MCF 10A (cell line): ENCODE measurements at places on chromosomes 1 and 21. TPM values are rescaled to one million over a fixed set of nuclear protein-coding genes. Genes with fewer than 3 reads are reported as not detected.
A peak's percentile ranks its signal among the peaks of the same experiment; 100 is the strongest.

DNA sequence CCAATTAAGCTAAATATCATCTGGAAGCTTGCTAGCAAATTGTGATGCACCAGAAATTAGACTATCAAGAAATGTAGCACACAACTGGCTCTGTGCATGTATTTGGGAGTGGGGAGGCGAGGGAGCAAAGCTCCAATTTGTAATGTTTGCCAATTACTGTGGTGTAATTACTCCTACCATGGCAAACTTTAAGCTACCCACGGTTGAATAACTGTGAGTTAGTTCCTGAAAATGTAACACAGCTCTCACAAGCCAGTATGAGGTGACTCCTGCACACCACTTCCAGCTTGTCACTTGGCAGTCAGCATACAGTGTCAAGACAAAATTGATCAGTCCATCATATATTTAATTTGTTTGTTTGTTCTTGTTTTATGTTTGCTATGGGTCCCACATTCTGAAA is 141.2 kb downstream of the TM2D1 start:
- peak overlapping the region; percentile 21 for H3K27ac ChIP-seq
- H3K36me3 ChIP-seq: no peaks in the 10 kb centered on the region
- peaks cover 20% of the 10 kb centered on the region for H3K4me1 ChIP-seq
- no peak overlapping the region for H3K4me3 ChIP-seq

GRCh38 chr1:239711768-239712167 is 325.4 kb downstream of the CHRM3 start:
- no peak overlapping the region for H3K4me3 ChIP-seq
- no peaks in the 10 kb centered on the region for H3K27me3 ChIP-seq
- H3K36me3 ChIP-seq: no peaks in the 10 kb centered on the region
- H3K27ac ChIP-seq: no peak overlapping the region
- DNase-seq: no peak

GPA33 gene
- total RNA-seq: not detected in 2 replicates

GRCh38 chr1:171152549-171152948 is 32.6 kb upstream of the FMO2 start:
- H3K4me3 ChIP-seq: no peak overlapping the region
- DNase-seq: peak; percentile 13
- H3K27me3 ChIP-seq: no peaks in the 10 kb centered on the region
- no peaks in the 10 kb centered on the region for H3K36me3 ChIP-seq
- H3K4me1 ChIP-seq: no peaks in the 10 kb centered on the region

GRCh38 chr1:226656601-226657277 is 82.3 kb downstream of the ITPKB start:
- H3K27me3 ChIP-seq: no peaks in the 10 kb centered on the region
- H3K27ac ChIP-seq: peak overlapping the region; percentile 75
- peaks cover 32% of the 10 kb centered on the region for H3K4me1 ChIP-seq
- H3K4me3 ChIP-seq: peak overlapping the region; percentile 45
- H3K36me3 ChIP-seq: no peaks in the 10 kb centered on the region
- DNase-seq: peak; percentile 98

- no peak for DNase-seq
- H3K4me3 ChIP-seq: no peak within 1 kb of the TSS
- peaks cover 22% of the 10 kb centered on the region for H3K4me1 ChIP-seq
- peaks cover 45% of the 10 kb centered on the region for H3K36me3 ChIP-seq
- peak within 1 kb of the TSS; percentile 0 for H3K27ac ChIP-seq
- no peaks in the 10 kb centered on the region for H3K27me3 ChIP-seq
Measured at GRCh38 chr1:156247460-156248322, at the start of gene PAQR6. Gene PAQR6, minus strand, starts transcription at chr1:156248056. Its CDS starts 1,325 bp downstream, at chr1:156246731.

DNA sequence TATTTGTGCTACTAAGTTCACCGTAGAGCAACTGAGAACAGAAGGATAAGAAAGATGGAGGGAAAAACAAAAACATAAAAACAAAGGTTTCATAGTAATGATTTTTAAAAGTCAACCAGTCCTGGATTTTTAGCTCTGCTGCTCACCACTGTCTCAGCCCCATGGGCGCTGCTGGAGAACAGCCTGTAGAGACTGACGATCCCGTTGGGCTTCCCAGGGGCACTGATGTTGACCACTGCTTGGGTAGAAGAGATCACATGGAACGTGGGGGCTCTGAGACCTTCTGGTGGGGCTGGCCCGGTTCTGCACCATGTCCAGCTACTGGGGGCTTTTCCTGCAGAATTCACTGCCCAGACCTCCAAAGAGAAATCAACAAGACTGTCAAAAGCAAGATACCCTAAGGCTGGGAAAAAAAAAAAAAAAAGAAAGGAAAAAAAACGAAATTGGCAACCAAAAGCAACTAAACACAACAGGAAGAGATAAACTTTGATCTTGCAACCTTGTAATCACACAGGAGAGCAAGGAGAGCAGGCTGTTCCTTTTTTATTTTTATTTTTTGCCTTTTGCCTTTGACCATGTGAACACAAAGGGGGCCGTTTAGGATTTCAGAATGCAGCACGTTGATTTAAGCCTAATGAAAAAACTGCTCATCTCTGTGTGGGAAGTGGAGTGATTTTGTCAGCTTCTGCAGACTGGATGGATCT is 83.5 kb downstream of the KCTD3 start:
- no peak overlapping the region for H3K4me3 ChIP-seq
- H3K4me1 ChIP-seq: no peaks in the 10 kb centered on the region
- peaks cover 53% of the 10 kb centered on the region for H3K27me3 ChIP-seq
- H3K27ac ChIP-seq: no peak overlapping the region
- no peaks in the 10 kb centered on the region for H3K36me3 ChIP-seq

- peaks cover 14% of the 10 kb centered on the region for H3K4me1 ChIP-seq
- DNase-seq: no peak
- no peaks in the 10 kb centered on the region for H3K36me3 ChIP-seq
- peaks cover 62% of the 10 kb centered on the region for H3K27me3 ChIP-seq
- H3K27ac ChIP-seq: no peak overlapping the region
Measured at GRCh38 chr1:245133995-245134715, 20.6 kb upstream of the KIF26B start.

AMY1B gene
- not detected in 2 replicates for total RNA-seq

GRCh38 chr1:184366997-184367396 is 19.8 kb upstream of the C1orf21 start:
- no peak overlapping the region for H3K4me3 ChIP-seq
- peaks cover 33% of the 10 kb centered on the region for H3K4me1 ChIP-seq
- H3K27me3 ChIP-seq: no peaks in the 10 kb centered on the region
- no peak for DNase-seq
- H3K27ac ChIP-seq: no peak overlapping the region

- no peak overlapping the region for H3K27ac ChIP-seq
- no peaks in the 10 kb centered on the region for H3K27me3 ChIP-seq
- no peaks in the 10 kb centered on the region for H3K36me3 ChIP-seq
- DNase-seq: no peak
- no peak overlapping the region for H3K4me3 ChIP-seq
Measured at GRCh38 chr1:164628772-164629171, 69.8 kb downstream of the PBX1 start.

DNA sequence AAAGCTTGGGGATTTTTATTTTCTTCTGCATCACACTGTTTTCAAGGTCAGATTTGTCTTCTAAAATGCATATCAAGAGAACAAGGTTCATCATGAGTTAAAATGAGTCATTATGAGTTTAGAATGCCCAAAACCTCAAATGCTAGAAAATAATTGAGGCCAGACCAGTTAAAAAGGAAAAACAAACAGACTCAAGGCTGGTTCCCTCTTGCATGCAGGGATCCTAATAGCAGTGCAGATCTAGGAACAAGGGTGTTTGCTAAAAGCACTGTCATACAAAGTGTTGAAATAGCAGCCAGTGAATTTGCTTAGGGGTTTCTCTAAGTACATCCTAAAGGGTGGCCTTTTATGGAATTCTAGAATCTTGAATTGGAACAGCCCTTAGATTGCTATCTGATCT is 15.3 kb downstream of the BEND5 start:
- H3K36me3 ChIP-seq: no peaks in the 10 kb centered on the region
- DNase-seq: no peak

DNA sequence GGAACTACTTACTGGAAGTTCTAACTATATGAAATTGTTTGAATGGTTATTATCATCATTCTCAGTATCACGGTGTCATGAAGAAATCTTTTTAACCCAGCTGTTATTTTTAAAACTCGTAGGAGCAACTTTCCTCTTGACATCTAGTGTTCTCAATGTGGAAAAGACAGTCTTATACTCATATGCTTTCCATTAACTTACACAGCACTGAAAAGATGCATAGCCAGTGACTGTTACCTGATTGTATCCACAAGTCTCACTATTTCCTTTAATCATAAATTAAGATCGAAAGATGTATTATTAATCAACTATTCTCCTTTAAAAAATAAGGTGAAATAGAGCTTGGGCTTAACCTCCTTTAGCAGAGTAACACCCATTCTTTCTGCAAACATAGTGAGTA is 59.7 kb upstream of the TNFSF4 start:
- DNase-seq: no peak
- no peak overlapping the region for H3K27ac ChIP-seq
- no peaks in the 10 kb centered on the region for H3K27me3 ChIP-seq
- H3K4me1 ChIP-seq: peaks cover 32% of the 10 kb centered on the region

- H3K36me3 ChIP-seq: peaks cover 35% of the 10 kb centered on the region
- DNase-seq: no peak
- H3K27me3 ChIP-seq: no peaks in the 10 kb centered on the region
Measured at GRCh38 chr1:180392020-180392419, 110.4 kb downstream of the ACBD6 start.

EDARADD gene
- 0.65 and 1.1 TPM in 2 replicates for total RNA-seq

DNA sequence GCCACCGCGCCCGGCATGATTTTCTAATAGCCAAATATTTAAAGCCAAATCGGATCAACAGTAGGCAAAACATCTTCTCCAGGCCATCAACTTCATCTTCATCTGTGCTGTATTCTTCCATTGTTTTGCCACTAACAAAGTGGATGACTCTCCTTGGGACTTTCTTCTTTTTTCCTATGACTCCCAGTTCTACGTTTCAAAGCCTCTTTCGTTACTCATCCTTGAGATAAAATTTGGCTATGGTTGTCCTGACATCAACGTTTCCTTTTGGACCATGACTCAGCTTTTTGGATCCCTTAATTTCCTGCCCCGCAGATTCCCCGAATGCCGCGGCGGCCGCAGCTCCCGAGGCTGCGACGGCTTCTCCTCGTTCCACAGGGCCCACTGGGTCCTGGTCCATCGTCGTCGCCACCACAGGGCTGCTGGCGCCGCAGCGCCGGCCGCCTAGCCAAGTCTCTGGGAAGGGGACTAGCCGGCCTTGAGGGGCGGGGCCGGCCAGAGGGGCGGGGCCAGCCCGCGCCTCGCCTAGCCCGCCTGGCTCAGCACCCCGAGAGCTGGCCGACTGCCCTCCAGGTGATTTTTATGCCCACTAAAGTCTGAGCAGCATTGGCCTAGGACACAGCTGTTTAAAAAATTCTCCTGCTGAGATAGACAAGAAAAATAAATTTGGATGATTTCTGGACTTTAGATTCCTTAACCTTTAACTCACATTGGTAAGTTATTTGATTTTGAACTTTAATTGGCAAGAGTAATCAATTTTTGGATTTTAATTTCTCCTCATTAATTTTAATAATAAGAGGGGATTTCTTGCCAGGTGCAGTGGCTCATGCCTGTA is 93.9 kb downstream of the ADCY10 start:
- H3K36me3 ChIP-seq: no peaks in the 10 kb centered on the region
- H3K4me1 ChIP-seq: peaks cover 25% of the 10 kb centered on the region
- H3K27ac ChIP-seq: peak overlapping the region; percentile 74
- H3K4me3 ChIP-seq: peak overlapping the region; percentile 69

ZNF593OS gene
- not detected in 2 replicates for total RNA-seq

DNA sequence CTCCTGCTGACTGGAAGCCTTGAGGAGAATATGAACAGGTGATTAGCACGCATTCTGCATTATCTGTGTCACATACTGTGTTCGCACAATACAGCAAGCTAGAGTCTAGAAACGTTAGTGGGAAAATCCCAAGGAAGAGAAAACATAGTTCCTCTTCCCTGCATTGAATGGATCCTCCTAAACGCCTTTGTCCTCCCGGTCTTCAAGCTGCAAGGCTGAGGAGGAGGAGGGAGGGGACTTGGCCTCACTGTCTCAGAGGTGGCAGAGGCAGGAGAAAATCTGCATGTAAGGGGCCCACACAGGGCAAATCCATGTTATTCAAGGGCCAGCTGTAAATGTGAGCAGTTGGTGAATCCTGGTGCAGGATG is 34.4 kb downstream of the WNT9A start:
- H3K36me3 ChIP-seq: no peaks in the 10 kb centered on the region
- DNase-seq: no peak
- H3K27me3 ChIP-seq: peaks cover 12% of the 10 kb centered on the region
- H3K4me3 ChIP-seq: no peak overlapping the region
- H3K4me1 ChIP-seq: peaks cover 22% of the 10 kb centered on the region

MEX3A gene
- total RNA-seq: 0.88 and 0.91 TPM in 2 replicates

DNA sequence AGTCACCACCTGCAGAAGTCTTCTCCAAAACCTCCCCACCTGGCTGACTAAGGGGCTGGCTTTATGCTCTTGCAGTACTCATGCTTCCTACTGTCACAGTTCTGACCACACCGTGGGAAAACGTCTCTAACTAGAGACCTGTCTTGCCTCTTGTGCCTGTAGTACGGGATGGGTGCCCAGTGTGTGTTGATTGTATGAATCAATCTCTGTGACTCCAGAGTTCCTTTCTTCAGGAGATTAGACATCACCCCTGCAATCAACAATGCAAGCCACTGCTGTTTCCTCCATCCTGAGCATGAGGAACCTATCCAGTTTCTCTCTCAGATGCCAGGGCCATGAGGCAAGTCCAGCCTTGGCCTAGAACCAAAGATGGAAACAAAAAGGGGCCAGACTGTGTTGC is 64.1 kb downstream of the LRRN2 start:
- H3K36me3 ChIP-seq: no peaks in the 10 kb centered on the region
- H3K27me3 ChIP-seq: peaks cover 27% of the 10 kb centered on the region
- H3K27ac ChIP-seq: no peak overlapping the region
- DNase-seq: peak; percentile 33
- no peaks in the 10 kb centered on the region for H3K4me1 ChIP-seq
- no peak overlapping the region for H3K4me3 ChIP-seq

GRCh38 chr1:9400425-9401079 is 107.9 kb downstream of the SPSB1 start:
- no peak overlapping the region for H3K27ac ChIP-seq
- H3K4me1 ChIP-seq: no peaks in the 10 kb centered on the region
- DNase-seq: no peak
- H3K36me3 ChIP-seq: no peaks in the 10 kb centered on the region
- no peaks in the 10 kb centered on the region for H3K27me3 ChIP-seq

DNA sequence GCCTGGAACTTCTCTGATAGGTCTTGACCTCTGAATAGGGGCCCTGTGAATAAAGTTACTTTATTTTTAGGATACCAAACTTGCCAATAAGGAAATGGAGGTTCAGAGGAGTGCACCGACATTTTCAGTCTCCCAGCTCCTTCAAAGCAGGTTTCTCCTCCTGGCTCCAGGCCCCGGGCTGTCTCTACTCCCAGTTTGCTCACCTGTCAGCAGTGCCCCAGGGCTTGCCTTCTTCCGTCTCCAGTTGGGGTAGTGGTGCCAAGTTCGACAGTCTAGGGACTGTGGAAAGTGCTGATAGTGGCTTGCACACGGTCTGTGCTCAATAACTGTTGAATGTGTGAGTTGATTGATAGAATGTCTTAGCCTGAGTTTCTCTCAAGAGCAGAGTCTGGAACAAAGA is 149.2 kb downstream of the ACTL8 start:
- DNase-seq: no peak
- no peak overlapping the region for H3K4me3 ChIP-seq
- H3K27ac ChIP-seq: no peak overlapping the region
- H3K4me1 ChIP-seq: no peaks in the 10 kb centered on the region
- H3K27me3 ChIP-seq: peaks cover 40% of the 10 kb centered on the region
- H3K36me3 ChIP-seq: peaks cover 6% of the 10 kb centered on the region
